ENCODE measurements at places on chromosomes 5 and 9.

GRCh38 chr5:139078345-139078744 is 119.8 kb downstream of the SIL1 start:
- DNase-seq = no peak

DNA sequence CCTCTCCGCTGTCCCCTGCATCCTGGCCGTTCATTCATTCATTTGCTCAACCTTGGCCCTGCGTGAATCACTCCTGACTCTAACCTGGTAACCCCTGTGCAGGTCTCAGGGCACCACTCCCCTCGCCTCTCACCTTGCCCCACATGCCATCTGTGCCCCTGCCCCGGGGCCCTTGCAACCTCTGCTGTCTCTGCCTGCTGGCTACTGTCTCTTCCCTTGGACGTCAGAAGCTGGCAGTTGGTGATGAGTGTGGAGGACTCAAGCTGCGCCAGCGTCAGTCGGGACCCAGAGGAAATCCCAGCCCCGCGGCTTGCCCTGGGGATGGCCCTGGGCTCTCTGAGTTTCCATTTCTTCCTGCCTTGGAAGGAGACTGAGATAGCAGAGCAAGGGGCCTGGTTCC is 154.9 kb downstream of the OLFM1 start:
- no peak for DNase-seq

DNA sequence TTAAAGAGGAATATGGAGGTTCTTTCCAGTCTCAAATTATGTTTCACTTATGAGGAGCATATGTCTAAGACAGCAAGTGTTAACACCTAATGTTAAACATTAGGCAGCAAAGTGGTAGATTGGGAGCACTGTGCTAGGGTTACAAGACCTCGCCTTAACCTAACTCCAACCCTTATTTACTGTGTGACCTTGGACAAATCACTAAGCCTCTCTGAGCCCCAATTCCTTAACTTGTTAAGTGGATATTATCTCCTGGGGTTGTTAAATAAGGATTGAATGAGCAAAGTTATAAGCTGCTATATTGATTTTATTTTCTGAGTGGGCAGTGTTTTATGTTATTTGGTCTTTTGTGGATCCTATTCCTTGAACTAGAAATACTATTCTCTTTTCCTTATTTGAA is 38.3 kb downstream of the TMEFF1 start:
- no peak for DNase-seq

DNA sequence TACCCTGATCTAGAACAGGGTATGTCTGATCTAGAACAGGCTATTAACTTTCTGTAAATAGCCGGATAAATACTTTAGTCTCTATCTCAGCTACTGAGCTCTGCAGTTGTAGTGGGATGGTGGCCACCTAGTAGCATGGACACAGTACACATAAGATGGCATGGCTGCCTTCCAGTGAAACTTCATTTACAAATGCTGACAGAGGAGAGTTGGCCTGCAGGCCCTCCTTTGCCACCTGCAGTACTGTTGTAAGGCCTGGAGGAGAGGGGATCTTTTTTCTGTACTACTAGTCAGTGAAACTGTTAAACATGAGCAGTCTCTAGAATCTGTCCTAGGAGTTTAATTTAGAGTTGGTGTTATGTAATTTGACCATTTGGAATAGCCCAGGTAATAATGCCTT is 86.0 kb downstream of the TRIO start:
- no peak for DNase-seq

DNA sequence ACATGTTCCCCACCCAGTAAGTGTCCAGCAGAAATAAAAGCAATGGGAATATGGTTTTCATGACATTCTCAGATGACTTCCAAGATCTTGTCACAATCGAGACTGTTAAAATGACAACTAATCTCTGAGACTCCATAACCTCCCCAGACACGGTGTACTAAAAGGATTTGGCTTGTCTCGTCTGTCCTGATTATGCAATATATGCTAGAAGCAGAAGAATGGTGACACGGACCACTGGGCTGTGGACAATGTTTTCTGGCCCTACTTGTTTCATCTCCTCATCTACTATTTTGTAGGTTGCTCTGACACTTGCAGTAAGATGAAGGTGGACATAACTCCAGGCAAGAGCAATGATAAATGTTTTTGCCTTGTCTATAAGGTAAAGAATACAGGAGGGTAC is 56.6 kb downstream of the BNC2 start:
- no peak for DNase-seq

GRCh38 chr5:133753856-133754255 is 141.5 kb upstream of the FSTL4 start:
- DNase-seq = no peak

- no peak for DNase-seq
Measured at GRCh38 chr5:98282521-98282920, 490.9 kb upstream of the RGMB start.

DNA sequence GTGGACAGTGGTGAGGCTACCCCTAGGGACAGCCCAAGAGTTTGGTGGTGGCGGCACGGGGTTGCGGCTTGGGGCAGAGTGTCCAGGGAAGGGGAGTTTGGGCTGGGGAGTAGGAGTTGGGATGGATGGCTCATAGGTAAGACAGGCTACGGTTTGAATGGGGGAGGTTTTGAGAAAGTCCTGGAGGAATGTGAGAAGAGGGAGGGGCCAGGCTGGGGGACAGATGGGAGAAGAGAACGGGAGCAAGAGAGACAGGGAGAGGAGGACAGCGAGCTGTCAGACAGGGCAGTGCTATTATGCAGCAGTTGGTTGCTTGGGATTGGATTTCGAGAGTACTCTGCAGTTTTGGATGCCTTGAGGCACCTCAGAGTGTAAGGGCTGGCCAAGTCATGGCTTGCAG is 24.5 kb downstream of the PSD2 start:
- no peak for DNase-seq

DNA sequence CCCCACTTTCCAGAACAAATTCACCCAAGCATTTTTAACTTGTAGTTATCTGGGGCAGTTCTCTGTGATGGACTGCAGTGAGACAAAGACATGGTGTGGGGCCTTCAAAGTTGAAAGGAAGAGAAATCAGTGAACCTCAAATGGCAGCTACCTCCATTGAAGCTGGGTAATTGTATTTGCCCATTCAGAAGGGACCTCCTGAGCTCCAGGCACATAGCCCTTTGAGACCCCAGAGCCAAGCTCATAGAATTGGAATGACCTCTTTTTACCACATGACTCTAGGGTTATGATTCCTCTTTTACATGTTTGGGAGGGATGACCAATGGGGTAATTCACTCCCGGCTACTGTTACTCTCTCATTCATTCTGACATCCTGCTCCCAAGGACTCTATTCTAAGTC is 368.4 kb upstream of the ITGA1 start:
- DNase-seq = no peak

- DNase-seq = no peak
Measured at GRCh38 chr5:56019306-56020272, 24.8 kb upstream of the IL6ST start.

DNA sequence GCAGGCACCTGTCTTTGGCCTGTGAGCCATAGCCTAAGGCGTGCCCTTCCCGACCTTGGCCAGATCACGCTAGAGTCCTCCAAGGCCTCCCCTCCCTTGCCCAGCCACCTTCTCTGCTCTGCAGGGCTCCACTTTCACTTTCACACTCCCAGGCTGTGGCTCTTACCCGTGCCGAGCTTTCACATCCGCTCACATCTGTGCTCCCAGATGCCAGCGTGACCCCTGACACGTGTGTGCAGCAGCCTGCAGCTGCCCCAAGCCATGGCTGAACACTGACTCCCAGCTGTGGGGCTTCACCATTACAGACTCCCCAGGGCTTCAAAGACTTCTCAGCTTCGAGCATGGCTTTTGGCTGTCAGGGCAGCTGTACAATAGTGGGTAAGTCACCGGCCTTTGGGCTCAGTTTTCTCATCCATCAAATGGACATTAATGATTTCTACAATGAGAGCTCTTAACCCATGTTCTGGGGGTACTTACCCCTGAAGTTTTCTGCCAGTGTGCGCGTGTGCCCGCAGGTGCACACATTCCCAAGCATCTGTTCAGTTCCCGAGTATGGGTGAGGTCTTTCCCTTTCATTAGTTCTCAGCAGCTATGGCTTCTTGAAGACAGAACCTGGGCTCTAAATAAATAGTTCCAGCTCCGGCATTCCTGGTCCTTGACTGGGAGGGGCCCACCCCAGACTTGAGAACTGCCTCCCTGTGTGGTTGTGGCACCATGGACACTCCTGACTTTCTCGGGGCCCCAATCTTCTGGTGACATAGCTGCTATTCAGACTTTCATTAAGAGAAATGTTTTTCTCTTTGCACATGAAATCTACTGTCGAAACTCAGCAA is 118.6 kb downstream of the RGS3 start:
- DNase-seq = peak; percentile 32

DNA sequence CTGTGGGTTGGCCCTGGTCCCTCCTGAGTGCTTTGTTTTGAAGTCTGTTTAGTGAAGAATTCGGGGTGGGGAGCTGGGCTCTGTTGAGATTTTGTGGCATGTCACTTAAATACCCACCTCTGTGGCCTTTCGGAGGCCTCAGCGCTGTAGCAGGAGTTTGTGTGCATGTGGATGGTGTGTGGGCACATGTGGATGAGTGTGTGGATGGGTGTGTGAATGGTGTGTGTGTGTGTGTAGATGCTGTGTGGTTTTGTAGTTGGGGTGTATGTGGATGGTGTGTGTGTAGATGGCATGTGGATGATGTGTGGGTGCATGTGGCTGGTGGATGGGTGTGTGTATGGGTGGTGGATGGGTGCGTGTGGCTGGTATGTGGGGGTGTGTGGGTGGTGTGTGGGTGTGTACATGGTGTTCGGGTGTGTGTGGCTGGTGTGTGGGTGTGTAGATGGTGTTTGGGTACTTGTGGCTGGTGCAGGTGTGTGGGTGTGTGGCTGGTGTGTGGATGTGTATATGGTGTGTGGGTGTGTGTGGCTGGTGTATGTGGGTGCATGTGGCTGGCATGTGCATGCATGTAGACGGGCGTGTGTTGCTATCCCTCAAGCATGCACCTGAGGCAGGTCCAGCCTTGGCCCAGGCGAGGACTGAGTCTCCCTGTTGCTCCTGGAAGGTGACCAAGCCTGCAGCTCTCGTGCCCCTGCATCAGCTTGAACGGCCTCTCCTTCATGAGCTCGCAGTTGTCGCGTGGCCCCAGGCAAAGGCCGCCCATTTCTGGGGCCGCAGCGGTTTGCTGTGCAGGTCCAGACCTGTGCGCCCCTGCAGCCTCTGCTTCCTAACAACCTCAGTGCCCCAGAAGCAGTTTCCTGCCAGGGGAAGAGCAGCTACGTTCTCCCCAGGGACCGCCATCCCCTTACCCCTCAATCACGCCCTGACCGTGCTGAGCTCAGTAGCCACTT is 54.0 kb upstream of the FCN2 start:
- no peak for DNase-seq

- no peak for DNase-seq
Measured at GRCh38 chr9:112750764-112751055, 150 bp downstream of the SNX30 start.

- DNase-seq = no peak
Measured at GRCh38 chr5:72353046-72353445, 32.9 kb downstream of the PTCD2 start.

DNA sequence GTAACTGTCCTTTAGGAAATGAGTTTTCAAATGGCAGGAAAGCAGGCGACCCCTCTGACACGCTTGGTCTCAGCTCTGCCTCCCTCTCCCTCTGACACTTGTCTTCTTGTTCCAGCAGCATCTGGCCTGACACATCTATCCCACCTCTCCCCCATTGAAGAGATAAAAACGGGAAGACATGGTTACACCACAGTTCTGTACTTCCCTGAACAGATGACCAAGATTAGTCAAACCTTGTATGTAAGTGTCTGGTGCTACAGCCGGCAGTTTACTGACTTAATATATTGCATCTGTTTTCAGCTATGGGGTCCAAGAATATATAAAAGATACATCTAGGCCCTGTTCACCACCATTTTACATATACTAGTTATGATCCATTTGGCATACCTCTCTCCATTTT is 29.6 kb upstream of the MLLT3 start:
- no peak for DNase-seq

DNA sequence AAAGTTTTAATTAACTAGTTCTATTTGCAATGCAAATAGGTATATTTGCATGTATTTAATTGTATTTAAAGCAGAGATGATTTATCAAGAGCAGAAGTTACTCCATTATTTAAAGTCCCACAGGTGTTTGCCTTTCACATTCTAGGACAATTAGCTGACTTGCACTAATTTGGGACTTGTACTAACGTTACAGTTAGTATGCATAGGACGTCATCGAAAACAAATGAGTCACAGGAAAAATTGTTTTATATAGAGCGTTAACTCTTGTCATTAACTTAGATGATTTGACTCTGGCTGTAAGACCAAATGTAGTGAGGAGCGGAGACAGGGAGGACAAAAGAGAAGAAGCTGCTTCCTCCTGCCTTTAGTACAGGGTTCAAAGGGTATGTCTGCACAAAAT is 126.1 kb upstream of the IFNE start:
- no peak for DNase-seq
